Memory B cell (primary cell): ENCODE measurements at places on chromosomes 6 and 20.

- DNase-seq, result peak; percentile 21
Measured at GRCh38 chr20:63969838-63970713, at the start of gene ZNF512B. Gene ZNF512B, minus strand, starts transcription at chr20:63969930. Its CDS starts 1,980 bp downstream, at chr20:63967950.

GRCh38 chr6:17987697-17988421 lies 424 bp upstream of the KIF13A start:
- DNase-seq, result peak; percentile 61

DNA sequence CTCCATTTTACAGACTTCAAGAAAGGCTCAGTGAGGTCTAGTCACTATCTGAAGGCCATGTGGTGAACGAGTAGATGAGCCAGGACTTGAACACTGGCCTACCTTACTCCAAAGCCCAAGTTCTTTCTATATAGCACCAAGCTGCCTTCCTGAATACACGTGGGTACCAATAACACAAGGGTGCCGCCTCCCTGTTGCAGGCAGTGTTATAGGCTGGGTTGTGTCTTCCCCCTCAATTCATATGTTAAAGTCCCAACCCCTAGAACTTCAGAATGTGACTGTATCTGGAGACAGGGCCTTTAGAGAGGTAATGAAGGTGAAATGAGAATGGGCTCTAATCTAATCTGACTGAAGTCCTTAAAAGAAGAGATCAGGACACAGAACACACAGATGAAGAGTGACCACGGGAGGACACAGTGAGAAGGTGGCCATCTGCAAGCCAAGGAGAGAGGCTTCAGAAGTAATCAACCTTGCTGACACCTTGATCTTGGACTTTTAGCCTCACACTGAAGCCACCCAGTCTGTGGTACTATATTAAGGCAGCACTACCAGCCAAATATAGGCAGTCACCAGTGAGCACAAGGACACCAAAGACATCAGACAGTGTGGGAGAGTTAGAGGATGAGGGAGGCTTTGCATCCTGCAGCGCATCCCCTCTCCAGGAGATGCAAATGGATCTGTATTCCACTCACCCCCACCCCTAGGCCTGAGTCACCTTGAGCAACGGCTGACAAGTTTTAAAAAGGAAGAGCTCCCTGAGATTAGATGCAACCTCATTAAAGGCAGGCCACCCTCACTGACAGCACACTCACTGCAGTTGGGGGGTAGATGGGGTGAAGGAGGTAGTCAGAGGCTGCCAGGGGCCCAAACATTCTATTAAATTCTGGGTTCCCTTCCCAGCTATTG lies 40.9 kb upstream of the LYRM2 start:
- DNase-seq, result no peak

DNA sequence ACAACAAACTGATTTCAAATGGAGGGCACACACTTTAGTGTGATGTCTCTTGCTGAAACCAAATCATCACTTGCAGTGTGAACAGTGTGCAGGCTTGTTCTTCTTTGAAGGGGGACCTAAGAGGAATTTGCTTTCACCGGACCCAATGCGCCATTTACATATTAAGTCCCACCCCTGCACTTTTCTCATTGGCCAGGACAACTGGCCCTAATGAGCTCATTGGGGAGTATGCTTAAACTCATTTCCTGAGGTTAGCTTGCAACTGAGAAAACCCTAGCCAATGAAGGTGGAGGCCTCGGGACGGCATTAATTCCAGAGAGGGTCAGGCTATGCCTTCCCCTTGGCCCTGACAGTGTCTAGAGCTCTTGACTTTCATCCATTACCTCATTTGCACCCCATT lies 58.7 kb downstream of the VEGFA start:
- no peak for DNase-seq

DNA sequence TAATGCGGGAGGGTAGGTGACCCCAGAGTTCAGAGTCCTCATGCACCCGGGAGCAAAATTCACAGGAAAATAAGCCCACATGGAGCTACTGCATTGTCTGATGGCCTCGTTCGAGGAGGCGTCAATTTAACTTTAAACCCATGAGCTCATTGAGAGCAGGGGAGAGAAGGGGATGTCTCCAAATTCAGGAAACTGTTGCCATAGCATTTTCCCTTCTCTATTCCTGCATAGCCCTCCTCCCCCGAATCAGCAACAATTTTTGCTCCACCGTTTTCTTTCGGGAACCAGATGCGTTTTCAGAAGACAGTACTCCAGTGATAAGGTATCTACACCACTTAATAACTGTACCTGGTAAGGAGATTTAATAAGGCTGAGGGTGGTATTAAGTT lies 324 bp upstream of the LAMP5 start:
- no peak for DNase-seq

DNA sequence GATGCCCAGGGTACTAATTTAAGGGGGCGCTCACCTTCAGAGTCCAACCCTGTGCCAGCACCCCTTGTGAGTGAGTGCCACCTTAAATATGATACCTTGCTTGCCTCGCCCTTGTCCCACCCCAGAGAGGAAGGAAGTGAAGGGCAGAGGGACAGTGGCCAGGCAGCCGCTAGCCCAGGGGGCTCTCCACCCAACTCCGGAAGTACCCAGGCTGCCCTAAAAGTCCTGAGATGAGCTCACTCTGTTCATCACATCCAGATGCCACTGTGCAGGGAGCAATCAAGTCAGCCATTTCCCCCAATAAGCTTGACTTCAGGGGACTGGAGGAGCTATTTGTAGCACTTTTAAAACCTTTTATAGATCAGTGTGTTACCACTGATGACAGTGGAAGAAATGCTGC lies 25.0 kb upstream of the STX16 start:
- no peak for DNase-seq

DNA sequence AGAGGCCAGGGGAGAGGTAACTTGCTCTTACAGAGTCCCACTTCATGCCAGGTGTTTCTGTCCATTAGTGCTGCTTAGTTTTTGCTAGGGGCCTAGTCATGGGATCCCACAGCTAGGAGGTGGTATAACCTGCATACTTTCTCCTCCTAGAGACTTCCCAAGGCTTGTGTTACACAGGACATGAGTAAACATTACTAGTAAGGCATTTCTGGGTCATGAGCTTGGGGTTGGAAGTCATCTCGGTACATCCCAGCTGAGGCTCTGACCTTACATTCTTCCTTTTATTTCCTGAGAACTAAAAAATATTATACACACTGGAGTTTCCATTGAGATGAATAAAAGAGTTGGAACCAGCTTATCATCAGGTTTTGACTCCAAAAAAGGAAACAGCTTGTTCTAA lies 20.9 kb upstream of the PNPLA1 start:
- no peak for DNase-seq

DNA sequence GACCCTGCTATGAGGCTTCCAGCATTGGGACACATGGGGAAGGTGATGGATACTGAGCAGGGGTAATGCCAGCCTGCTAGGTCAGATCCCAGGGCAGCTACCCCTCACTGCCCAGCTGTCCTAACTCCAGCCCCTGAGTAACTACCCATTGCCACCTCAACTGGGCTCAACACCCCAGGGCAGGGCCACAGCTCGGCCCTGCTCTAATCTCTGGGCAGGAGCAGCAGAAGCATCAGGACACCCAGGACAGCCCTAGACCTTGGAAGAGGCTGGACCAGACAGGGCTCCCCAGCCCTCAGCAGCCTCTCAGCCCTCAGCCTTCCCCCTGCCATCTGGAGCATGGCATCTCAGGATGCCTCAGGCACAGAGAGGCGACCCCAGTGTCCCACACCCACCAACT lies 67.4 kb upstream of the TOP1 start:
- DNase-seq, result no peak

DNA sequence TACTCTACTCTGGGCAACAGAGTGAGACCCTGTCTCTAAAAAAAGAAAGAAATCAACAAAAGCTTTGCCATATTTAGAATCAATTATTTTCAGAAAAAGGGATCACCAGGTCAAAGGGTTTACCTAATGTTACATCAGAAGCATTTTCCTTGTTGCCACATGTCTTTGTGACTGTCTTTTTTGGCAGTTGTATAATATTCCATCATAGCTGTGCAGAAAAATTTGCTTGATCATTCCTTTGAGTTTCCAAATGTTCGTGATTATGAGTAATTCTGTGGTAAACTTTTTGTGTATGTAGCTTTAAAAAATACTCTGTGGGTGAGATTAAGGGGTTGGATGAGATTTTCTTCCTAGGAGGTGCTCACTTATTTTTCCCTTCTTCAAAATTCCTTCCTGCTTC lies 26.4 kb downstream of the PNPLA1 start:
- no peak for DNase-seq

- DNase-seq, result no peak
Measured at GRCh38 chr6:34688956-34689355, 7.6 kb downstream of the ILRUN start.
